NCI-H2081 (cell line): ENCODE measurements at places on chromosomes 6 and 20.

DNA sequence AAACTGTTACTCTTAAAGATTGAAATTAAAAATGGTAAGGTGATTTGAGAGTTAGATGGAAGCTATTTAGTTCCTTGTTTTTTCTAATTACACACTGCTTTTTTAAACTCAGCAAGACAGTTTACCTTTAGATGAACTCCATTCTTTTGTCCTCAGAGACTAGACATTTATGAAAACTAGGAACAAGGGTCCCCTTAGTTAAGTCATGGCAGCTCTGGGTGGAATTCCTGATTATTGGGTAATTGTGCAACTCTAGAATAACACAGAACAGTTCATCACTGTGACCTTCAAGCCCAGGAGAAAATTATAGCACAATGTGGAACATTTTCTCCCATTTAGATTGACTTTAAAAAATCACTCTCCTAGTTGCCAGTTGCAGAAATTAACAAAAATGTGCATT lies 251.7 kb downstream of the NKAIN2 start:
- DNase-seq: no peak

- DNase-seq: no peak
Observed at GRCh38 chr6:110617057-110617456, 140.6 kb upstream of the SLC22A16 start.

GRCh38 chr6:15898693-15899092 lies 230.2 kb upstream of the MYLIP start:
- DNase-seq: no peak

GRCh38 chr20:5658912-5659345 lies 91.3 kb upstream of the SHLD1 start:
- peak; percentile 3 for DNase-seq

- DNase-seq: no peak
Observed at GRCh38 chr6:154071236-154071635, 32.2 kb downstream of the OPRM1 start.

- DNase-seq: no peak
Observed at GRCh38 chr6:154383273-154383672, 26.7 kb upstream of the IPCEF1 start.

DNA sequence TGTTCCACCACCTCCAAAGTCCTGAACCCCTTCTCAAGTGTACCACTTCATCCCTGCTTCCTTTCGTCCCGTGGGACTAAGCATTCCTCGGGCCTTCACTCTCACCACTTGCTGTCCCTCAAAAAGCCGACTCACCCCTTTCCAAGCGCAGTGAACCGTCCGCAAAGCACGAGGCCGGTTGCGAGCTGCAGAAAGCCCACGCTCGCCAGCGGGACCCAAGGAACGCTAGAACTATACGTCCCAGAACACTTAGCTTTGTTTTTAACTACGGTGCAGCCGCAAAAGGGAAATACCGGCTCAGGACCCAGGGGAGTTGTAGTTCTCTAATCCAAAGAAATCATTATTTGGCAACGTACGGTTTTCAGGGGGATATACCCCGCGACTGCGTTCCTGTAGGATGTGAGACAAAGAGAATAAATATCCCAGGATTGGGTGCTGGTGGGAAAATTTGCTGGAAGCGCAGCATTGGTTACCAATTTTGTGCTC lies 416 bp upstream of the POLR1H start:
- DNase-seq: no peak

GRCh38 chr20:22904905-22905304 lies 130.2 kb upstream of the SSTR4 start:
- DNase-seq: no peak

- no peak for DNase-seq
Observed at GRCh38 chr6:54238396-54238795, 69.8 kb upstream of the TINAG start.

GRCh38 chr6:108222504-108222903 lies 38.3 kb downstream of the SNX3 start:
- no peak for DNase-seq

- DNase-seq: no peak
Observed at GRCh38 chr20:18031888-18032509, 25.7 kb downstream of the OVOL2 start.

DNA sequence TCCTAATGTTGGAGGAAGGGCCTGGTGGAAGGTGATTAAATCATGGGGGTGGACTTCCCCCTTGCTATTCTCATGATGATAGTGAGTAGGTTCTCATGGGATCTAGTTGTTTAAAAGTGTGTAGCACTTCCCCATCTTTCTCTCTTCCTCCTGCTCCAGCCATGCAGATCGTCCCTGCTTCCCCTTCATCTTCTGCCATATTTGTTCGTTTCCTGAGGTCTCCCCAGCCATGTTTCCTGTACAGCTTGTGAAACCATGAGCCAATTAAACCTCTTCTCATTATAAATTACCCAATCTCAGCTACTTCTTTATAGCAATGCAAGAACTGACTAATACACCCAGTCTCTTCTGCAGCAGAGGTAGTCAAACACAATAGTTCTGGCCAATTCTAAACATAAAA lies 5.4 kb downstream of the EPM2A start:
- DNase-seq: no peak

- no peak for DNase-seq
Observed at GRCh38 chr6:113695516-113695915, 161.6 kb upstream of the MARCKS start.

DNA sequence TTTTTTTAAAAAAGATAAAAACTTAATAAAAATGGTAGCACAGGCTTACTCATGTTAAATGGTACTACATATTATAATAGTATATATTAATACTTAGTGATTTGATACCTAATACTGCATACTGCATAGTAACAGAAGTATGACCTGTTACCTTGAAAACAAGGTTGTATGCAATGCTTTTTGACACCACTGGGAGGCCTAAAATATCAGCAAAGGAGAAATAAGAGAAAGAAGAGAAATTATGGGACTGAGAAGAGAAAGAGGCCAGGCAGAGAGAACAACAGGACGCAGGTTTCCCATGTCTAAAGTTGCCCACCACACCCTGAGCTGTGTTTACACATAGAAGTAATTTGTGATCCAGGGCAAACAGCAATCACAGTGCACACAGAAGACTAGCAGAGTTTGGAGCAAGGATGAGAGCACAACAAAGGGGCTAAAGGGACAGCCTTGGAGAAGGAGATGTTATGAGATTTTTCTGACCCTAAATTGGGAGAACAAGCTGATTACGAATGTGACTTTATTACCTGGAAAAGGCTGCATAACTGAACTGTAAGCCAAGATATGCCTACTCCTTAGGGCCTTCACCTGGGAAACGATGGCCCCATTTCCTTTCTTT lies 73.2 kb downstream of the ROS1 start:
- peak; percentile 1 for DNase-seq

- no peak for DNase-seq
Observed at GRCh38 chr6:6712449-6713403, 124.2 kb downstream of the LY86 start.

- DNase-seq: no peak
Observed at GRCh38 chr6:167000759-167001158, 1.6 kb downstream of the CEP43 start.

GRCh38 chr6:29675561-29675960 lies 5.4 kb downstream of the ZFP57 start:
- DNase-seq: no peak

- no peak for DNase-seq
Observed at GRCh38 chr20:41344938-41345728, 4.5 kb downstream of the LPIN3 start.

DNA sequence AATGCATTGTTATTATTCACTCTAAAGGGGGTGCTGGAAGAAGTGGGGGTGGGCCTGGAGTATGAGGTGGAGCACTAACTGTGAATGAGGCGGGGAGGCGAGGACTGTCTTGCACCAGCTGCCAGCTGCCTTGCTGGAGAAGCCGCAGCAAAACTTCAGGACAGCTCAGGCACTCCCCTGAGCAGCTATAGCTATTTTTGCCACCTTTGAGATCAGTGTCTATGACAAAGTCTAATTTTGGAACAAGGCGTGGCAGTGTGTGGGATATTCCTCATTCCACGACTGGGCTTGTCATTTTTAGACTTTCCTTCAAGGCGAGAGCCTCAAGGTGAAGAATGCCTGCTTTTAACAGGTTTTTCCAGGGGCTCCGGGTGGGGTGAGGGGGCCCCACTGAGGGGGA lies 143.8 kb downstream of the DOK5 start:
- no peak for DNase-seq

DNA sequence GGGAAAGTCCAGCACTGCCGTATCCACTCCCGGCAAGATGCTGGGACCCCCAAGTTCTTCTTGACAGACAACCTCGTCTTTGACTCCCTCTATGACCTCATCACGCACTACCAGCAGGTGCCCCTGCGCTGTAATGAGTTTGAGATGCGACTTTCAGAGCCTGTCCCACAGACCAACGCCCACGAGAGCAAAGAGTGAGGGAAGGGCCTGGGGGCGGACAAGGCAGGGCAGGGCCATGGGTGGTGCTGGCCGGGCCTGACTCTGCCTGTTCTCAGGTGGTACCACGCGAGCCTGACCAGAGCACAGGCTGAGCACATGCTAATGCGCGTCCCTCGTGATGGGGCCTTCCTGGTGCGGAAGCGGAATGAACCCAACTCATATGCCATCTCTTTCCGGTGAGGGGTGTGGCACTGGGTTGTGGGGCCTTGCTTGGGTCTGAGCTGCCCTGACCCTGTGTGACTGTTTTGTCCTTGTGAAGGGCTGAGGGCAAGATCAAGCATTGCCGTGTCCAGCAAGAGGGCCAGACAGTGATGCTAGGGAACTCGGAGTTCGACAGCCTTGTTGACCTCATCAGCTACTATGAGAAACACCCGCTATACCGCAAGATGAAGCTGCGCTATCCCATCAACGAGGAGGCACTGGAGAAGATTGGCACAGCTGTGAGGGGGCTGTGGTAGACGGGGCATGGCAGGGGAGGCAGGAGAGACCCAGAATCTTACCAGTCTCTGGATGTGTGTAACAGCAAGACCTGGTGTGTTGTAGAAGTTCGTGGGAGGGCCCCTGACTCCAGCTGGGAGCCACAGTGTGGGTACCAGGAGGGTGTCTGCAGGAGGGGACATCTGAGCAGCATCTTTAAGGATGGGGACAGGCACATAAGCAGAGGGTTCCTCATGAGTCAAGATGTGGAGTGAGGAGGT lies 29.1 kb downstream of the PLCG1 start:
- DNase-seq: no peak

DNA sequence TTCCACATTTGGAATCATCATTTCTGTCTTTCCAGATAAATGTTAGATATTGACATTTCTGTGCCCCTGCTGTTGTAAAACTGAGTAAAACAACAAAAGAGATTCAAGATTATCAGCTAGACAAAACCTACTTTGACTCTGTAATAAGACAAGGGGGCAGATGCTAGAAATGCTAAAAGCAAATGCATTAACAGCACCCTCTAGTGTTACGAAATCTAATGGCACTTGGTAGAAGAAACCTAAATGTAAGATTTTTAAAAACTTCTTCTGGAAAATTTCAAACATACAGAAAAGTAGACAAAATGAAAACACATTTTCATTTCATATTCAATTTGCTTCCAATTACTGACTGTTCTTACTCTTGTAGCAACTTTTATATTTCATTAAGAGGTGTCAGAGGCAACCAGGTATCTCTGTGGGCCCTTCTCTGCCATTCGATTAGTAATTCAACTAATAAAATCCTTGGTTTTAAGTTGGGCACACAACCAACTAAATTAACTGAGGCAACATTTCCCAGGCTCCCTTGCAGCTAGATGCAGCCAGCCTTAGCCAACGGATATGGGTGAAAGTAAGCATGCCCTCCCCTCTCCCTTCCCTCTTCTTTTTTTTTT lies 45.0 kb downstream of the SLC23A2 start:
- peak; percentile 30 for DNase-seq

GRCh38 chr6:140433072-140433471 lies 1058.6 kb upstream of the CITED2 start:
- DNase-seq: no peak

DNA sequence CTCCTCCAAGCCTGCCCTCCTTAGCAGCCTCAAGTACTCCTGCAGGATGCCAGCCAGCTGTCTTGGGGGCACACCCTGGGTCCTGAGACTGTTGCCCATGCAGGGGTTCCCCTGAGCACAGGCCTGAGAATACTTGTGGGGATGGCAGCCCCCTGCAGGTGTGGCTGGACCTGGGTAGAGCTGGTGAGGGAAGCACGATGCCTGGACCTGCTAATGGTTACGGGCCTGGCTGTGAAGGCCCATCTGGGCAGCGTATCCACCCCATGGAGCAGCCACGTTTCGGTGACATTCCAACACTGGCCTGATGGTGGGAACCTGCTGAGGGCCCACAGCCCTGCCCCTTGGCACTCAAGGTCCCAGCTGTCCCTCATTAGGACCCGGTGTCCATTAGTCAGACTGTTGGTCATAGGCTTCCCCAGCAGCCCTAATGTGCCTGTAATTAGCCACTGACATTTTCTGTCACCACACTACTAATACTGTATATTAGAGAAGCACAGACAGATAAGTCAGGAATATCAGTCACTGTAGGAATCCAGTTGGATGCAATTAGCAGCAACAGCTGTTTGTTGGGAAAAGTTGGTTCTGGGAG lies 20.3 kb downstream of the CCDC167 start:
- DNase-seq: no peak

- DNase-seq: peak; percentile 20
Observed at GRCh38 chr6:33075568-33076405, at the start of gene HLA-DPB1. HLA-DPB1 (plus strand) TSS chr6:33075990; CDS start chr6:33076042, 52 bp downstream.

GRCh38 chr6:157635388-157636244 lies 187.4 kb upstream of the SNX9 start:
- no peak for DNase-seq

- DNase-seq: no peak
Observed at GRCh38 chr6:129344379-129344778, 365.6 kb downstream of the ARHGAP18 start.

DNA sequence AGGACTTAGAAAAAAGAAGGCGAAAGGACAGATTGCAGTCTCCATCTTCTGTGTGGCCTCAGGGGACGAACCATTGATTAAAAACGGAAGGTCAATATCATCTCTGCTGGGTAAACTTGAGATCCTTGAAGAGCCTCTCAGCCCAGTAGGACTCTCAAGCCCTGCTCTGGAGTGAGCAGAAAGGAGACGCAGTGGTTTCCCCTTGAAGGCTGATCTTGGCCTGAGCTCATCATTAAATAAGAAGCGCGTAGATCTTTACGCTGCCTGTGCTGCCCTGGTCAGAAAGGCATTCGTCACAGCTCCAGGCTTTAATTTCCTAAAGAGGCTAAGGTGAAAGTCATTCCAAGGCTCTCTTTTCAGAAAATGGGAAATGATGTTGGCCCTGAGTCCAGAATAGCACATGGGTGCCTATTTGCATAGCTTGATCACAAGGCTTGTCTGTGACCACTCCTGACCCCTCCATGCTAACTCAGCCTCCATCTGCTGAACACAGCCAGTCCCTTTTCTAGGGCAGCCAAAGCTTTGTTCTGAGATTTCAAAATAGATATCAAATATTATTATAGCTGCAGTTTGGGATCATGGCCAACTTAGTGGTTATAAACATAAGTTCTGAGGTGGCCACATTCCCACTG lies 29.3 kb upstream of the XRN2 start:
- DNase-seq: no peak

- DNase-seq: no peak
Observed at GRCh38 chr6:52534966-52535390, 41.9 kb downstream of the TRAM2 start.

DNA sequence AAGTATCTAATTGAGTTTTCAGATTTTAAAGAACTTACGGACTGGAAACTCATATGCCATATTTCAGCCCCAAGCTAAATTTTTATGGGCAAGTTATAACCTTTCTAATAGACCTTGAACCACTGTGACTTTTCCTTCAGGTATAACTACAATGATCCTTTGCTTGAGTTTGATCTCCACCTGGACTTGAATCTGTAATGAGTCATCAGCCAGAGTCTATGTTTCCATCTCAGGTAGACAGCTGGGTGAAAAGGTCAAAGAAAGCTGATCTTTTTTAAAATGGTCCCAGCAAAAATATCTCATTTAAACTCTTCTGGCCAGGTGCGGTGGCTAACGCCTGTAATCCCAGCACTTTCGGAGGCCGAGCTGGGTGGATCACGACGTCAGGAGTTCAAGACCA lies 88.4 kb upstream of the SGK1 start:
- DNase-seq: no peak

- DNase-seq: peak; percentile 96
Observed at GRCh38 chr20:43513931-43514647, 6.6 kb downstream of the L3MBTL1 start.
